T-helper 2 cell treated with Interferon-gamma antibody and Interleukin-4, amounts not matched to agents 5 μg/mL and 100 μg/mL, for 36 hours (primary cell): ENCODE measurements at places on chromosomes 4 and X.

GRCh38 chr4:73866246-73866645 lies 2.9 kb upstream of the CXCL1 start:
- DNase-seq = no peak

DNA sequence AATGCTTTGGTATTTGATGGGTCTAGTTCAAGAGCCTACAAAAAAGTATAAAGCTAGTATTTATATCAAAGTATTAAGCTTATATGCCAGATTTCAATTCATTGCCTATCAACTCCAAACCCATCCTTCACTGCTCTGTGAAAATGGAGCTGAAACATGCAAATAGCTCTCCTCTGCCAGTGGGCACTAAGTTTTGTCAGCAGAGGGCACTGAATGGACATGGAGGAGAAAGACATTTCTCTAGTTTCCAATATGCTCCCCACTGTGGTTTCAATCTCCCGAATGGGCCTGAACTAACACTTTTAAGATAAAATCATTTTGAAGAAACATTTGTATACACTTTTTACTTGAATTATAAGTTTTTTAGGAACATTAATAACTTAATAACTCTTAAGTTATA lies 12.4 kb downstream of the PPID start:
- DNase-seq = no peak

- DNase-seq = no peak
These were observed 313.9 kb downstream of the TECRL start for GRCh38 chr4:64095398-64095797.

GRCh38 chr4:81142744-81143143 lies 72.3 kb downstream of the PRKG2 start:
- DNase-seq = no peak

GRCh38 chr4:188596021-188596420 lies 456.8 kb downstream of the TRIML1 start:
- DNase-seq = no peak

DNA sequence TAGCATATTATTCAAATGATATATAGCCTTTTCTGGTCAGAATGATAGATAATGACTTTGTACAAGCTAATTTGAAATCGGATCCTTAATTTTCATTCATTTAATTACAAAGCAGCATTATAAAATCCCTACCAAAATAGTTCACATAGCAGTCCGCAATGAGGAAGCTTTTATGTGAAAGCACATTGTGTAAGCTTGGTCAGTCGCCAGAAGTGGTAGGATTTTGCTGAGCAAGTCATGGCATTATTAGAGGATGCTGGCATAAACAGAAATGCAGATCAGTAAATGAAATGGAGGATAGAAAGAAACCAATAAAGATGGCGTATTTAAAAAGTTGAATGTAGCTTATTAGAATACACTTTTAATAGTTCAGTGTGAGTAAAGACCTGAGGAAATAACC lies 93.2 kb upstream of the DIAPH2 start:
- no peak for DNase-seq

DNA sequence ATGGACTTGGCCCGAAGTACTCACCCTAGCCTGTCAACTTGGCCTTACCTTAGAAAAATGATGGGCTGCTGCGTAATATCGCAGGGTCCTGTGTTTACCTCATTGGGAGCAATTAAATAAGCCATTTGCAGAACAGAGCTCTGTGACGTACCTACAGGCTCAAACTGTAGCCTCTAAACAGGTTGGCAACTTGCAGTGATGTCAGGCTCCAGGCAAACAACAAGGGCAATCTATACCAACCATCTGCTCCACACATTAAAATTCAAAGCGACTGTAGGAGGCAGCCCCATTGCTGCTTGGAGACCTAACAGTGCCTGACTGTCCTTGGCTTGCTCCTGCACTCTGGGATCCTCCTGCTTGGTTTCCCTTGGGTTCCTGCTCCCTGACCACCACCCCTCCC lies 17.2 kb downstream of the VGLL1 start:
- DNase-seq = no peak

DNA sequence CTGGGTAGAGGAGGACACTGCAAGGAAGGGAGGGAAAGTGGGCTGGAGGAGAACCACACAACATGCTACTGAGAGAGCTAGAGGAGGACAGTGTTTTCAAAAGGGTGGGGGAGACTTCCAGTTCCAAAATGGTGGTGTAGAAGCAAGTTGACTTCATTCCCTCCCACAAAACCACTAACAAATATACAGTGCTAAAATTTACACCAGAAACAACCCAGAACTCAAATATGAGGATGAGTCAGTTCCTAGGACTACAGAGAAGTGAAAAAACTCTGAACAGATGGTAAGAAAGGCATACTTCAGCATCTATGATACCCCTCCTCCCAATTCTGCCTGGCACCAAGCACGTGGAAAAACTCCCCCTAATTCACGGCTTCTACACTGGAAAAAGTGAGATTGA lies 9.8 kb downstream of the AADAT start:
- DNase-seq = no peak

DNA sequence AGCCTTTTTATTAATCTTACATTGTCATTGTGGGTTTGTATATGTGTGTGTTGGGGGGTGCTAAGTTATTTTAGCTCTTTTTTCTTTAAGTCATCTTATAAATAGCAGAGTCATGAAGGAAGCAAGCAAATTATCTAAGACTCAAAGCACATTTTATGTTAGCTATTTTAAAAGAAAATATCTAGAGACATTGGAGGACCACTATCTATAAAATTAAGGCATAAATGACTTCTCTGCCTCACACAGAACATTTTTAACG lies 3.7 kb upstream of the PPBP start:
- no peak for DNase-seq

DNA sequence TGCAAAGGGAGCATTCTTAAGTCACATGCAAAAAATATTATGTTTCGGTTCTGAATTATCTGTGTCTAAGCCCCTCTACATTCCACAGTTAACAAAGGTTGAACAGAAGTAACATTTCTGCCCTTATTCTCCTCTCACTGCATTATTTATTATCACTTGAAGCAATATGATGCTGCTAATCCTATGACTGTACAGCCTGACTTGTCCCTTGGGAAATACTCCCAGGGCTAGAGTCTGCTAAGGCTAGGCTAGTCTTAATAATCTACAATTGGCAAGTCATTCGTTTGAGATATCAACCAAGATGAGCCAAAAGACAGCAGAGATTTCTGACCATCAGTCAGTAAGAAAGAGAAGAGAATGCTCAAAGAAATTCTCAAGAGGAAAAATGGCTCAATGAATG lies 226.9 kb upstream of the HCCS start:
- no peak for DNase-seq

GRCh38 chr4:109207061-109207460 lies 95.4 kb downstream of the COL25A1 start:
- no peak for DNase-seq

DNA sequence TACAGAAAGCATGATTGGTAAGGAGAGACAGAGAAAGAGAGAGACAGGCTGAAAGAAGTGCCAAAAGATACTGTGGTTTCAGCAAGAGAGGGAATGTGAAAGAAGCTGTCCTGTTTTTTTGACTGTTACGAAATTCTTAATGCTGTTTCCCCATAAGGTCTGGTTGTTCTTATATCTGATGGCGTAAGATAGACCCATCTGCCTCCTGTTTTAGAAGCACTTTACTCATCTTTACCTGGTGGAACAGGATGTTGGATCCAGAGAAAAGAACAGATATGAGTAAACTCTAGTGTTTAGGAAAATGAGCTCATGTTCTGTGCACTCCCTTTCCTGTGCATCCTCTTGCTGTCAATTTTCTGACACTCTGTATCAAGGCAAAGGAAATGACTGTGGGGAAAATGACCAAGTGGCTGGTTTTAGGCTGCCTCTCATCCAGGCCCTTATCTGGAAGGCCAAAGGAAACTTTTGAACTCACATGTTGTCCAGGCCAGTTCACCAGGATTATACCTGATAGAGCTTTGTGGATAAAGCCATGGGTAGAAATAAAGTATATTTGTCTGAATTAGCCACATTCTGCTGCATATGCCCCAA lies 311.7 kb upstream of the HTR2C start:
- no peak for DNase-seq

GRCh38 chr4:71300964-71301363 lies 37.9 kb upstream of the SLC4A4 start:
- DNase-seq = no peak

DNA sequence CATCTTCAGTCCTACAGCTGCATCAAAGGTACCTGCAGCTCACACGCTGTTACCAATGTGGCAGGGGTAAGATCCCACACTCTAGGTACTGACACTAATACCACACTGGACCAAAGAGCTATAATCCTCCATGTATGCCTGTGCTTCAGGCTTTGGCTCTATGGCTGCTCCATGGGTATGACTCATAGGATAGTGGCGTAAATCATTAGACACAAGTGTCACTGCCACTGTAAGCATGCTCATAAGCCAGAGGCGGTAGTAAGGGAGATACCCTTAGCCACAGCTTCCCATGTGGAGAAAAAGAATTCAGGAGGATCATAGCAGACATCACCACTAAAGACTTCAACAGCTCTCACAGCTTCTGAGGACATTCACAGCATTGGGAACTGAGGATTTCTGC lies 287.5 kb downstream of the ACTRT1 start:
- no peak for DNase-seq

GRCh38 chr4:6267573-6267972 lies 2.1 kb upstream of the WFS1 start:
- no peak for DNase-seq

DNA sequence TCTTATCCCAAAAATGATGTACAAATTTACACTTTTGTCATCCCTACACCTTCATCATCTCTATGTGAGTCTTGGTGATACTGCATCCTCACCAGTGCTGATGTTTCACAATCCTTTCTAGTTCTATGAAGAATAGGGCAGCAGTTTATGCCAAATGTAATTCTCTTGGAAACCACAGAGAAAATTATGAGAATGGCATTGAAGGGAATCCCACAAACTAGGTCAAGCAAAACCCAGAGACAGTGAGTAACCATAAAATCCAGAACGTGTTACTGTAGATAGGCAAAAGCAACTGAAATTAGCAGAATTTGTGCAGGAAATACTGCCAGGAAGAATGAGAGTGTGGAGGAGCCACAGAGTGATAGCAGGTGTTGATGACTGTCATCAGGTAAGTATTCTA lies 24.5 kb downstream of the IL15 start:
- DNase-seq = no peak

DNA sequence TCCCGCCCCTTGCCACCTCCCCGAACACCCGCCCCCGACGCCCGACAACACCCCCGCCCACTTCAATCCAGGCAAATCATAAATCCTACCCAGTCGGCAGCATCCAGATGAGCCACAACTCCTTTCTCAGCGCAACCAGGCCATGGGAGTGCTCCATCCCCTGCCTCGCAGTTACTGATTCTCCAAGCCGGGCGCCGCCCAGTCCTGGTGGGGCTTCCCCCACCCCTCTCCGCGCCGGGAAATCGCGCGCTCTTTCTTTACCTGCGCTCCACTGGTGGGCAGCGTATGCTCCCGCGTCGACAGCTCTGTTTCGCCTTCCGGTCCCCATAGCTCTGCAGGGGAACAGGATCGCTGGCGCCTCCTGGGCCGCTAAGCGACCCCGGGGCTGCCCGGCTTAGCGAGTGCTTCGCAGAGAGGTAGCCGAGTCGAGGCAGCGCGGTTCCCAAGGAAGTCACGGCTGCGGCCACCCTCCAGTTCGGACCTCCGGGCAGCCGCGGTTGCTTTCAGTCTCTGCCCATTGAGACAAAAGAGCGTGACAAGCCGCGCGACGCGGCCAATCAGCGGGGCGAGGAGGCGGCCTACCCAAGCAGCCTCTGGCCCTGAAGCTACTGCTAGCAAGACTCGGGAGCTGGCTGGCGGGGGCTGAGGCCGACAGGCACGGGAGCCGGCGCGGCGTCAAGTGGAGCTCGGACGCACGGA lies 43.7 kb upstream of the TMSB15B start:
- DNase-seq = peak; percentile 53

DNA sequence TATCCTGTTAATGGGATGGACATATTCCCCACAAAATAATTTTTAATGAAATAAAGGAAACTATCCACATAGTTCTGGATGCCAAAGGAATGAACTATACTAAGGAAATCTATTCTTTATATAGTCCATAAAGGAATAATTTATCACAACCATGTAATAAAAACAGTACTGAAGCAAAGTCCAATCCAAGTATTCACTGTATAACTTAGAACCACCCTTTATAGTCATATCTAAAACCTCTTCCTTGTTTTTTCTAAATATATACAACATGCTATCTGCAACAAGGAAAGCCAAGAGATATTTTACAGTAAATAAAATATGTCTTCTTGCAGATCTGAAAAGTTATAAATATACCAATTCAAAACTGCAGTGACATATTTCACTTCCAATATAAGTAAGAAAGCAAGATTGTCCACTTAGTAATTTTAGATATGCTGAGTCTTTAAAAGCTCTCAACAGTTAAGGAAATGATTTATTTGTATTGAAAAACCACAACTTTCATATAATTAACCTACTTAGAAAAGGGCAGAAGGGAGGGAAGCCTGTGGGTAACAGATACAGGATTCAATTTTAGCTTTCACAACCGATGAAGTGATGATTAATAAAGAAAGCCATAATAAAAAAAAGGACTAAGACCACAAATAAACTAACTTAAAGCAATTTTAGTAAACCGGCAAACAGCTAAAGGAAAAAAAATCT lies 8.0 kb downstream of the NR3C2 start:
- no peak for DNase-seq

DNA sequence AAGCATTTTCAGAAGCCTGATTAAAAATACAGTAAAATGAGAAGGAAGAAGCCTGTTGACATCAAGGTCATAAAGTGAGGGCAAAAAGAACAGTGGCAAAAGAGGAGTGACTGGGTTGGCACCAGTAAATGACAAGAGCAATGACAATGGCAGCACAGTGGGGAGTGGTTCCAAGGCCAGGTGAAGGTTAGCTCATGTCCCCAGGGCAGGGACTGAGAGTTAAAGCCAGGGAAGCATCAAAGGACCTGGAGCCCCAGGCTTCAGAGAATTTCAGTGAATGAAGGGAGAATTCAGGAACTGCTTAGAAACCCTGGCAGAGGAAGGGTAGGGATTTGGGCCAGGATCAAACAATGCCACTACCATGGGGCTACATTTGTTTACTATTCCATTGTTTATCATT lies 8.8 kb upstream of the PIGA start:
- DNase-seq = no peak

- DNase-seq = no peak
These were observed 305.4 kb upstream of the LDB2 start for GRCh38 chr4:17203797-17204196.

DNA sequence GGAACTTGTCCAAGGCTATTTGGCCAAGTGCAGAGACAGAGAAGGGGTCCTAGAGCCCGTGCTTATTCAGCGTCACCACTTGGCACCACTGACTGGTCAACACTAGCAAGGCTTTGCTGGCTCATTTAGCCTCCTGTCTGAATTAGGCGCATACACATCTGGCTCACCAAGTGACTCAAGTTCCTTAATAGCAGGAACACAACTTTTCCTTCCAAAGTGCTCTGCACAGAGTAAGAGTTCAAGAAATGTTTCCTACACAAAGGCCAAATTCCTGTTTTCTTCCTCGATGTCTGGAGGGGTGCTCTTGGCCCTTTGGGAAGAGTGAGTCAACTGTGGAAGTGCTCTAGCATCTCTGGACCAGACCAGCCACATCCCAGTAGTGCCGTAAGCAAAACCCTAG lies 26.8 kb upstream of the CENPU start:
- no peak for DNase-seq

GRCh38 chrX:133655275-133656265 lies 240.3 kb upstream of the GPC4 start:
- no peak for DNase-seq
